ENCODE measurements at places on chromosomes 4 and X.

DNA sequence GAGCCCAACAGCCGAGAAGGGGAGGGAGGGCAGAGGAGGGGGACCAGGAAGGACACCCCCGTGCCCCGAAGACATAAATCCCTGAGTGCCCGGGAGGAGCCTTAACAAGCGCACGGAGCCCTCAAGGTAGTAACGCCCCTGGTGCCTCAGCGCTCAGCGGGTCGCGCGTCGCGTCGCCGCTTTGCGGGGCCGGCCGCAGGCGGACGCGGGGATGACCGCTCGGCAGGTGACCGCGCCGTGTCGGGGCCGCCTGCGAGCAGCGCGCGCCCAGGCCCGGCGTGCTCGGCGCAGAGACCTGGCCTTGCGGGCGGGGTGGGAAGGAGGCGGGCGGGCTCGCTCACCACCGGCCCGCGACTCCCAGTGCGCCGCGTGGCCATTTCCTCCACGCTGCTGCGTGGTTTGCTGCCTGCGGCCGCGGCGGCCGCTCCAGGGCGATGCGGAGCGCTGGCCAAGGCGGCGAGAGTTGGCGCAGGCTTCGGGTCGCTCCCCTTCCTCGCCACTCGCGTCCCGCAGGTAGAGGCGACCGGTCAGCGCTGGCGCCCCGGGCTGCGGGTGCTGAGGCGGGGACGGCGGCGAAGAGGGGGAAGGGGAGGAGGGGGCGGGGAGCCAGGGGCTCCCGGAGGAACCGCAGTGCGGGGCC is 632 bp downstream of the CCSER1 start:
- no peak for DNase-seq

GRCh38 chrX:18448416-18448815 is 23.0 kb downstream of the CDKL5 start:
- no peak for DNase-seq

- no peak for DNase-seq
These were observed 26.5 kb downstream of the MYOZ2 start for GRCh38 chr4:119162174-119162573.

DNA sequence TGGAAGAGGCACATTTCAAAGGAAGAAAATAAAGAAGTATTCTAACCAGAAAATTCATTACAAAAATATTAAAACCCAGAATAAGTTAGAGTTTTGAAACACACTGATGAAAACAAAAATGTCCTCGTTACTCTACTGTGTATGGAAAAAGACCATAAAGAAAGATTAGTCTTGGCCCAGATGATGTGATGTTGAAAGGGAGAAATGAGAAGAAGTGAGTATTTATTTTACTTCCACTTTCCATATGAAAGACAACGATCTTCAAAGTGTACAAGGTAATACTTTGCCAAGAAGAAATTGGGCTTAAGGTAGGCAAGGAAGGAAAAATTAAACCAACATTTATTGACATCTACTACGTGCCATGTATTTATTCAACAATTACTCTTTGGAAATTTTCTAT is 48.6 kb upstream of the EMCN start:
- no peak for DNase-seq
